Psoas muscle (tissue), 8 donors: ENCODE measurements at places on chromosomes 7 and 10. TPM values are rescaled to one million over a fixed set of nuclear protein-coding genes. Genes with fewer than 3 reads are reported as not detected.

FAM13C gene
- 1.0 TPM for total RNA-seq

GRCh38 chr7:66687186-66687585 lies 53.3 kb upstream of the RABGEF1 start:
- DNase-seq: no peak

DNA sequence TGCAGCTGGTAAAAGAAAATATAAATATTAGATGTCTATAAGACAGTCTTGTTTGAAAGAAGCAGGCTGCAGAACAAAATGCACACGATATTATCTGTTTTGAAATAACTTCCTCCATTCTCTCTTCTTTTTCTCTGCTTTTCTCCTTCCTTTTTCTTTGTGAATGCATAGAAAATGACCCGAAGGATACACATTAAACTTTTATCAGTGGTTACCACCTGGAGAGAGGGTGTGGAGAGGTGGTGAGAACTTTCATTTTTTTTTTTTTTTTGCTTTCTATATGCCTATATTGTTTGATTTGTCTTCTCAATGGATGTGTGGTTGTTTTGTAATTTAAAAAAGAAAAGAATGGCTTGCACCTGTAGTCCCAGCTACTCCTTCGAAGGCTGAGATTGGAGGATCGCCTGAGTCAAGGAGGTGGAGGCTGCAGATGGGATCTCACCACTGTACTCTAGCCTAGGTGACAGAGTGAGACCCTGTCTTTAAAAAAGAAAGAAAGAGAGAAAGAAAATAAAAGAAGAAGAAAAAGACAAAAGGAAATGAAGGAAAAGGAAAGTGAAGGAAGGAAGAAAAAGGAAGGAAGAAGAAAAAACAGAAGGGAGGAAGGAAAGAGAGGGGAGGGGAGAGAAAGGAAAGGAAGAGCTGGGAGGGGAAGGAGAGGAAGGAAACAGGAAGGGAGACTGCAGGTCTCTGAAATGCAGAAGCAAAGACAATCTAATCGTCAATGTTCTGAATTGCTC lies 64.4 kb downstream of the SAMD9 start:
- no peak for DNase-seq

- DNase-seq: no peak
These were observed 22.2 kb upstream of the SRGN start for GRCh38 chr10:69065406-69066361.

EGR2 gene
- total RNA-seq: 1.2 TPM

- DNase-seq: no peak
These were observed 228.5 kb upstream of the COBL start for GRCh38 chr7:51545131-51545530.

GRCh38 chr7:82390936-82391335 lies 52.6 kb downstream of the CACNA2D1 start:
- no peak for DNase-seq

DNA sequence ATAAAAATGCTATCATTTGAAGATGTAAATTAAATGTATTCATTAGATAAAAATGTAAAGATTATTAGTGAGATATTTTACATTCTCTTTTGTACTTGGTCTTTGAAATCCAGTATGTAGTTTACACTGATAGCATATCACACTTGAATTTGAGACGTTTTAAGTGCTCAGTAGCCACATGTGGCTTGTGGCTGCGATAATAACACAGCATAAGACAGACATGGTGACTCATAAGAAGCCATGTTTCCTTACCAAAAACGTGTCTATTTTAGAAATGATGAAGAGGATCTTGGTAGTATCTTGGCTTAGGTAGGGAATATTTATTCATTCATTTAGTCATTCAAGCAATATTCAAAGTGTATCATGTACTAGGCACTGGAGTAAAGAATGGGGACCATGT lies 149.3 kb downstream of the POU6F2 start:
- no peak for DNase-seq

DNA sequence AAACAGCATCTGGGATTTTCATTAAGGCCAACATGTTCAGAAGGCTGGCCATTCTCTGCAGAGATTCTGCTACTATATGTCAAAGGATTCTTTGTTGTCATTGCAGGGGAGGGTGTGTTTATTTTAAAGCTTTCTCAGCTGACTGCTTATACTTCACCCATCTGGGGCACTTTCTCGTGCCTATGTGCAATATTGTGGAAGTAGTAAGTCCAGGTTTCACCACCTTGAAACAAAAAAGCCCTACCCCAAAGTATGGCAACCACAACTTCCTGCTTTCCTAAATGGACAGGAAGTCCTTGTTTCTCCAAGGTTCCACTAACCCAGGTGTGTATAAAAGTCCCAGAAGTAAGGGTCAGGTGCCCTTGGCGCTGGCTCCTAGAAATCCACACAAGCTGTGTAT lies 58.7 kb upstream of the COL1A2 start:
- DNase-seq: no peak

NUTM2B gene
- 0.86 TPM for total RNA-seq

DNA sequence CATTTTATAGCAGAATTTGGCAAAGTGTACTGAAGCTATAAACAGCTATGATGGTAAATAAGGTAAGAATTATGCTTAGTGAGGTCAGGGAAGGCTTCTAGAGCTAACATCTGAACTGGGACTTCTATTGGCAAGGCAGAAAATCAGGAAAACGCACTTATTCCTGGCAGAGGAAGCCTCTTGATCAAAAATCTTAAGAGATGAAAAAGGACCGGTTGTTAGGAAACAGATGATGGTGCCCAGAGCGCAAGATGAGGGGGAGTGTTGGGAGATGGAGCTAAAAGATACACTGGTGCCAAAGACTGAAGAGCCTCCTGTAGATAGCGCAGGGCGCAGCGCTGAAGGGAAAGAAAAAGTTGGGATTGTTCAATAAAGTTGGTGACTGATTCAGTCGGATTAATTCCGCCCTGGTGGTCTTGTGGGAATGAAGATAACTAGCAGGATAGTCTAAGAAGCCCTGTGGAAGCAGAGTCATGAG lies 550 bp upstream of the CALU start:
- DNase-seq: no peak

DNA sequence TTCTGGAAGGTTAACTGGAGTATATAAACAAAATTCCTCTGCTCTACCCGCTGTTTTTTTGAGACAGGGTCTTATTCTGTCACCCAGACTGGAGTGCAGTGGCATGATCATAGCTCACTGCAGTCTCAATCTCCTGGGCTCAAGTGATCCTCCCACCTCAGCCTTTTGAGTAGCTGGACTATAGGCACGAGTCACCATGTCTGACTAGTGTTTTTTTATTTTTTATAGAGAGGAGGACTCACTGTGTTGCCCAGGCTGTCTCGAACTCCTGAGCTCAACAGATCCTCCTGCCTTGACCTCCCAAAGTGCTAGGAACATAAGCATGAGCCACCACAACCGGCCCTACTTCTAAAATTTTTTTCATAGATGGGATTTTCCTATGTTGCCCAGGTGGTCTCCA lies 2.2 kb downstream of the RAB18 start:
- no peak for DNase-seq

ADCYAP1R1 gene
- 6.6 TPM for total RNA-seq

GRCh38 chr10:94264085-94264484 lies 98.7 kb downstream of the NOC3L start:
- DNase-seq: no peak
